ENCODE measurements at places on chromosomes 4 and X. TPM values are rescaled to one million over a fixed set of nuclear protein-coding genes. Genes with fewer than 3 reads are reported as not detected.

GRCh38 chr4:143586080-143586479 lies 72.6 kb downstream of the SMARCA5 start:
- no peak for DNase-seq

- no peak for DNase-seq
Observed at GRCh38 chr4:55906989-55907388, 41.8 kb upstream of the CEP135 start.

GRCh38 chr4:137310593-137311490 lies 221.5 kb downstream of the PCDH18 start:
- DNase-seq: no peak

- no peak for DNase-seq
Observed at GRCh38 chr4:151604238-151604637, 156.6 kb downstream of the GATB start.

DNA sequence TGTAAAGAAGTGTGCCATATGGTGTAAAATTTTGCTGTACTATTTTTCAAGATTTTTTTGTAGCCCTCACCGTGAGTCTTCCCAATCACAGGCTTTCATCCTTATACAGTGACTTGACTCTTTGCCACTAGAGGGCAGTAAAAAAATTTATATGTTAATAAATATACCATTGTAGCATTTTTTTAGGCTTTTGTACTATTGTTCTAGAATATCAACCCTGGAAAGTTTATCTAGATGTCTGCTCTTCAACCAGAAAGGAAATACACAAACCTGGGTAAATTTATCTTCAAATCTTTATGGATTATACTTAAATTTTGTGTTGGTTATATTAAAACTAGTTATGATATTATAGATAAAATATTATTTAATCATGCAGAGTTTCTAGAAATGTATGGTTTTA lies 235.3 kb downstream of the TENM3 start:
- DNase-seq: no peak

DNA sequence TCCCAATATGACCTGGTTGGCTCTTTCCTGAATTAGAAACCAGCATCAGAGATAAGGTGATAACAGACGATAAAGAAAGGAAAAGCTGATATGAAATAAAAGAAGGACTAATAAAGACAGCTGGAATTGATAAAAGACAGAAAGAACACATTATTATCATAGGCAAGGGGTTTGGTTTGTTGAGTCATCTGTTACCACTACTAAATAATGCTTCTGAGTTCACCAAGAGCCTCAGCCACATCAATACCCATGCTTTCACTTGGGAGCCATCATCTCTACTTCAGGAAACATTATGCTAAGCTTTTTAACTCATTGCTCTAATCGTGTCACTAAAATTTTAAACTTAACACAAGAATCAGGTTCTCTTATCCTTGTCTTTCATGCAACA lies 27.6 kb downstream of the ANXA5 start:
- no peak for DNase-seq

DNA sequence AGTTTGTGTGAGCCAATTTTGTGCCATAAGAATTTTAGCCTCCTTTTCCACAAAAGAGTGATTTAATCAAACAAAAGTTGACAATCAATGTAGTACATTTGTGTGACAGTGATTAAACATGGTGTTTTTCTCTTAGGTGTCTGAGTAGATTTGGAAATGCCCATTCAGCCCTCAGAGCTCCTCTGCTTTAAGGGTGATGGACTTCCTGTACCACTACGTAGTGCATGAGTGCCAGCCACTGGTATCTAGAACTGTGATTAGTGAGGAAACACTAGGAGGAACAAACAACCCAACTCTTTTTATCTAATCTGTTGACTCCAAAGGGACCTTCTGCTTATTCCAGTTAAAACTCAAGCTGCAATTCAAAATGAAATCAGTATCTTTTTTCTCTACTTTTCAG lies 151.7 kb downstream of the SNCA start:
- DNase-seq: no peak

The AADAT gene
- 6.0 TPM for polyA plus RNA-seq

The SCRG1 gene
- polyA plus RNA-seq: 12.6 TPM

The RADX gene
- polyA plus RNA-seq: 1.3 TPM

The JCHAIN gene
- polyA plus RNA-seq: 6.9 TPM

The SRPK3 gene
- polyA plus RNA-seq: 2.3 TPM

Measured in urinary bladder (tissue), 4 donors.